ENCODE measurements at places on chromosomes 5 and 9. TPM values are rescaled to one million over a fixed set of nuclear protein-coding genes. Genes with fewer than 3 reads are reported as not detected.
A peak's percentile ranks its signal among the peaks of the same experiment; 100 is the strongest.

The NIPAL4 gene
- total RNA-seq, result 7.1 TPM

The NUTM2F gene
- total RNA-seq, result not detected

The LRRC70 gene
- total RNA-seq, result 0.64 TPM

The RICTOR gene
- 43.2 TPM for total RNA-seq

DNA sequence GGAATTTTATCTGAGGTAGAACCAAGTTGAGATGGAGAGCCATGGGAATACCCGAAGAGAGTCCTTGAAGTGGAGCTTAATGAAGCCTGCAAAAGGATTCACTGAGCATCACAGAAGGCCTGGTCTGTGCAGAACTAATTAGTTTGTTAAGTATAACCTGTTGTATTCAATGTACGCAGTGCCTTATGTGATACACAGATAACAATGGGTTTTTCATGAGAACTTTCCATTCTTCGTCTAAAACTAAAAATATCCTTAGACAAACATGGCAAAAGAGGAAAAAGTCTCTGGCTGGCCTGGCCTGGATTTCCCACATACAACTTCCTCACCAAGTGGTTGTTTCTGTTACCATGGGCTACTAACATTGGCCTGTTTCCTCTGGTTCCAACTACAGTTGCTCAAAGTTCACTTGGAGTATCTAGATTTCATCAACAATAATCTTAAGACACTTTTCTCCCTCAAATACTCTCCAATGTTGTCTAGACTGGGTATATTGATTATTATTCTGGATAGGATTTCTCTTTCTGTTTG lies 237.6 kb upstream of the ZNF462 start:
- no peaks in the 10 kb centered on the region for H3K4me1 ChIP-seq
- H3K4me3 ChIP-seq, result no peak overlapping the region
- no peaks in the 10 kb centered on the region for H3K27me3 ChIP-seq
- no peak overlapping the region for H3K27ac ChIP-seq
- DNase-seq, result no peak
- no peaks in the 10 kb centered on the region for H3K36me3 ChIP-seq

- H3K36me3 ChIP-seq, result no peaks in the 10 kb centered on the region
- no peaks in the 10 kb centered on the region for H3K4me1 ChIP-seq
- H3K27ac ChIP-seq, result no peak overlapping the region
- DNase-seq, result no peak
These were observed 110.5 kb upstream of the RAI14 start for GRCh38 chr5:34545626-34546025.

DNA sequence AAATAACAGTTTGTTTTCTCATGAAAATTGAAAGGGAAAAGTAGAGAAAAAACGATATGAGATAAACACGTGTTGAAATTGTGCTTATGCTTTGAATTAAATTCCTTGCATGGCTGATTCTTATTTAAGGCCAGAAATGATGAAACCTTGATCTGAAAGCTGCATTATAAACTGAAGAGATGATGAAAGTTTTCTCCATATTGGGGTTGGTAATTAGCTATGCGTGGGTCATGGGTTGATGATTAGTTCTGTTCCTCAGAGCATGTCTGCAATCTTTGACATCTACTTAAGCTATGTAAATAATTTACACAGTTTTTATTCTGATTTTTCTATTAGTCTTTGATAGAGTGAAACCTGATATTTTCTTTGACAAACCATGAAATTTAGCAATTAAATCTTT lies 264.1 kb downstream of the CD180 start:
- H3K4me3 ChIP-seq, result no peak overlapping the region
- no peaks in the 10 kb centered on the region for H3K36me3 ChIP-seq
- H3K27ac ChIP-seq, result peak overlapping the region; percentile 29
- no peak for DNase-seq
- H3K4me1 ChIP-seq, result peaks cover 4% of the 10 kb centered on the region

- DNase-seq, result no peak
- peaks cover 35% of the 10 kb centered on the region for H3K4me1 ChIP-seq
- no peak overlapping the region for H3K27ac ChIP-seq
- no peaks in the 10 kb centered on the region for H3K36me3 ChIP-seq
- no peaks in the 10 kb centered on the region for H3K27me3 ChIP-seq
These were observed 15.2 kb upstream of the TNIP1 start for GRCh38 chr5:151096001-151096373.

GRCh38 chr9:93205045-93205768 lies 21.3 kb downstream of the WNK2 start:
- no peak overlapping the region for H3K27ac ChIP-seq
- no peak overlapping the region for H3K4me3 ChIP-seq
- no peaks in the 10 kb centered on the region for H3K4me1 ChIP-seq

DNA sequence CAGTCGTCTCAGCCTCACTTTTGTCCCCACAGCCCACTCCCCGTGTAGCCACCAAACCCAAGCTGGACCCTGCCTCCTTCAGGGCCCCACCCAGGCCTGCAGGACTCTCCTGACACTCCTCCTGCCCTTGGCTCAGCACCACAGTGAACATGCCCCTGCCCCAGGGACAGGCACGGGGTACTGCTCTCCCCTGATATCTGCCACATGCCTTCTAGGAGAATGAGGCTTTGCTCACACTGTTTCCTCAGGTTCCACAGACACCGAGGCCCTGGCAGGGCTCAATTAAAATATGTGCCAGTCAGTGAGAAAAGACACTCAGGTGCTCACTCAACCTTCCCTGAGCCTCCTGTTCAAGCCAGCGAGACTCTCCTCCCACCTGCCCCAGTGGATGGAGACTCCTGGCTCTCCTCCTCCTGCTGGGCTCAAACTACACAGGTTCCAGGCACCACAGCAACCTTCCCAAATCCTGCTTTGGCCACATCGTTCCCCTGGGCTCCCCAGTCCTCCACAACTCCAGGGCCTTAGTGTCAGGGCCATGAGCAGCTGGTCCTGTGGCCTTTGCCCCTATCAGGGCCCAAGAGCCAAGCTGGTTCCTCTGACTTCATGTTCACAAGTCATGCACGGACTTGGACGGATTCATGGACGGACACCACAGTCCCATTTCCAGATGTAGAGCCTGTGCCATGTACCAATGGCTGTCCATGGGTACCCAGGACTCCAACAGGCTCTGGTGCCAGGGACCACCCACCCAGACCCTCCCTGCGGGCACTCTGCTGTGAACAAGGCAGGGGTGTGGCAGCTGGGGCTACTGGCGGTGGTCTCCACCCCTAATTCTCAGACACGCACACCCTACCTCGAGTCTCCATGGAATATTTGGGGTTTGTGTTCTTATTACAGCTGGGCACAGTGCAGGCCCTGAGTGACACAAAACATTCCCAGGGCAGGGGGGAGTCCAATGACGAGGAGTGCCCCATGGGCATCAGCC lies 36.6 kb downstream of the BICD2 start:
- H3K4me1 ChIP-seq, result peaks cover 18% of the 10 kb centered on the region
- peaks cover 2% of the 10 kb centered on the region for H3K36me3 ChIP-seq
- H3K27ac ChIP-seq, result no peak overlapping the region
- no peak overlapping the region for H3K4me3 ChIP-seq
- DNase-seq, result no peak
